Caudate nucleus (tissue), 63 donors: ENCODE measurements at places on chromosomes 7 and 10.
A peak's percentile ranks its signal among the peaks of the same experiment; 100 is the strongest.

GRCh38 chr7:115973406-115973805, 57.2 kb downstream of the TFEC start:
- DNase-seq = no peak

GRCh38 chr10:79310911-79311573, 36.2 kb upstream of the PPIF start:
- no peak for DNase-seq

GRCh38 chr10:126063353-126063791, 167.0 kb downstream of the FANK1 start:
- DNase-seq = no peak

GRCh38 chr10:12875100-12875499, 126.4 kb downstream of the CCDC3 start:
- DNase-seq = no peak

GRCh38 chr10:28293236-28294168, 9.4 kb downstream of the MPP7 start:
- DNase-seq = no peak

GRCh38 chr10:36669615-36670352, 455.6 kb upstream of the ANKRD30A start:
- no peak for DNase-seq

GRCh38 chr10:69902835-69903535, 101.3 kb downstream of the COL13A1 start:
- DNase-seq = no peak

- DNase-seq = no peak
These were observed 5.3 kb downstream of the CYP3A7 start for GRCh38 chr7:99729486-99730237.

DNA sequence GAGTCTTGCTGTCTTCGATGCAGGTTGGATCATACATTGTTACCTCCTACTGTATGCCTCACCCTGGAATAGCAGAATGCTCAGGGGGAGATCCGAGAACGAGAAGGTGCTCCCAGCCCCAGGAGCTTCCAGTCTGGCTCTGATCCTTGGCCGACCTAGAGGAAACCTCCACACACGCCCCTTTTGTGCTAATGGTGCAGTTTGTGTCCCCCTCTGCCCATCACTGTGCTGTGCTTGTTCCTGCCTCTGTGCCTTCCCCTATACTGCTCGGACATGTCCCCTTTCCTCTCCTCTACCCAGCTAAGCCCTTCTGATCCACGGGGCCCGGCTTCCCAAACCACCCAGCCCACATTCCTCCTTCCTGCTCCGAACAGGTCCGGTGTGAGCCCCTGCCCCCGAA, 32.5 kb downstream of the ZNF775 start:
- DNase-seq = no peak

DNA sequence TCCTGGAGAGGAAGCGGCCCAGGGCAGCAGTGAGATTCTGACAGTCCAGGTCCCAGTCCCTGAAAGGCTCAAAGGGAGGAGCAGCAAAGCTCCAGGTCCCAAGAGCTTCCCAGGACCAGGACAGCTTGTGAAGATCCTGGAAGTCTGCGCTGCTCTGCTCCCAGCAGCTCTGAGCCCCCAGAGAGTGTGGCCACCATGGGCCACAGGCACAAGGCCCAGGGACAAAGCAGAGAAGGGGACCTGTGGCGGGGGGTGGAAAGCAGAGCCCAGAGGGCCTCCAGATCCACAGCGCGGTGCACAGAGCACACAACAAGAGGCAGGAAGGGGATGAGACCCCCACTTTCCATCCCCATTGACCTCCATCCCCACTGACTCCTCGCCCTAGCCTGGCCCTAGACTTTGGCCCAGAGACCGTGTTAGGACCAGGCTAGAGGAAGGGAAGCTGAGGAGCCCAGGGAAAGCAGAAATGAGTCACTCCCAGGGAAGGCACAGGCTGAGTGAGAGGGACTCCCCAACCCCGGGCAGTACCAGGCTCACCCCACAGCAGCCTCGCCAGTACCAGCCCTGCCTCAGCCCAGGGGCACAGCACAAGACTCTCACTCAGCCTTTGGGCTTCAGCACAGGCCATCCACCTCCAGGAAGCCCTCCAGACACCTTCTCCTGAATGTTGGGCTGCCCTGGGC, 75.5 kb downstream of the GRID1 start:
- no peak for DNase-seq

DNA sequence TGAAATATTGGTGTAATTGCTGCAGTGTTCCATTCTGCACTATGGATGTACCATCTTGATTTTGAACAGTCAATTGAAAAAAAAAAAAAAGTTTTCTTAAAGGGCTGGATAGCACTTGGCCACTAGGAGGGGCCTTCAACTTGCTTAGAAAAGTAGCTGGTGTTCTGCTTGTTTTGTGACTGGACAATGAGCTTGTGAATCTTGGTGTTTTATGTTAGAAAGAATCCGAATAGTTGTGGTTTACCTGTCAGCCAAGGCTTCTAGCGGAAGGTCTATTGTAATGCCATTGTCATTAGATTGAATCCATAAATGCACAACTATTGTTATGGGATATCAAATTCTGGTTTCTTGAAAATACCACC, 77.1 kb downstream of the BMPER start:
- DNase-seq = no peak

GRCh38 chr10:1938317-1938716, 201.0 kb upstream of the ADARB2 start:
- DNase-seq = no peak

DNA sequence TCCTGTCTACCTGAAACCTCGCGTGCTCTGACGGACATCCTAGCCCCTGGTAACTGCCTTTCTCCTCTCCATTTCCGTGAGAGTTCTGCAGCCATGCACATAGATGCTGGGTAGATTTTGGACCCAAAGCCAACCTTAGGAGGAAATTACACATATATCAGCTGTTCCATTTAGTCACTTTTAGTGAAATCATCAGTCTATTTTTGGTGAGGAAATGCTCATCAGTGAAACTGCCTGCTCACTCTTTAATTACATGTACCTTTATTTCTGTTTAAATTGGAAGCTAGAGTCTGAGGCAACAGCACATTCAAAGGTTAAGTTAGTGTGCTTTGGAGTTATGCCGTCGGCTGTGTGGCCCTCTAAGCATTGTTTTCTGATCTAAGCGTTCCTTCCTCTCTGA, 231.3 kb downstream of the WDR37 start:
- no peak for DNase-seq

- no peak for DNase-seq
These were observed 56.0 kb downstream of the ATOH7 start for GRCh38 chr10:68175949-68176348.

DNA sequence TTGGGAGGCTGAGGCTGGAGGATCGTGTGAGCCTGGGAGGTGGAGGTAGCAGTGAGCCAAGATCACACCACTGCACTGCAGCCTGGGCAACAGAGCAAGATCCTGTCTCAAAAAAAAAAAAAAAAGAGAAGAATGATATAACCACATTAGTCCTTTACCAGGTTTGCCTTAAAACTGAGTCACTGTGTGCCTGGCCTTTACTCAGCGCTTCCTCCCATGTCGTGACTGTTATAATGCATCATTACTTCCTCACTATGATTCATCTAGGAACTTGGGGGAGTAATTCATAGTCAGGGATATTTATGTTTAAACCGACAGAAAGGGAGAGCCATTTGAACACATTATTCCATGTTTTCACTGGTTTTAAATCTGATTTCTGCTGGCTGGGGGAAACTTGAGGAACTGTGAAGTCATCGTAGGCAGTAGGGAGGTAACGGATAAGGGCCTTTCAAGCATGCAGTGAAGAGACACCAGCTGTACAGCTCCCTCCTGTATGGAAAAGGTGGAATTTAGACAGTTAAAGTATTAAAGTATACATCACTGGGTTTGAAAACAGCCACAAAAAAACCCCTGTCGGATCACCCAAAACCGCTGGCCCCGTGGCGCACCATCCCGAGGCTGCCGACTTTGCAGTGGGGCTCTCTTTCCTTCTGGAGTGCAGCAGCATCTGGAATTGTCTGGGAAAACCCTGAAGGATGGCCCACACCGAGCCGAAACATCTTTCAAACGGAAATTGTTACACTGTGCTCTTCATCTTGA, 119.8 kb downstream of the NKX6-2 start:
- peak; percentile 36 for DNase-seq

DNA sequence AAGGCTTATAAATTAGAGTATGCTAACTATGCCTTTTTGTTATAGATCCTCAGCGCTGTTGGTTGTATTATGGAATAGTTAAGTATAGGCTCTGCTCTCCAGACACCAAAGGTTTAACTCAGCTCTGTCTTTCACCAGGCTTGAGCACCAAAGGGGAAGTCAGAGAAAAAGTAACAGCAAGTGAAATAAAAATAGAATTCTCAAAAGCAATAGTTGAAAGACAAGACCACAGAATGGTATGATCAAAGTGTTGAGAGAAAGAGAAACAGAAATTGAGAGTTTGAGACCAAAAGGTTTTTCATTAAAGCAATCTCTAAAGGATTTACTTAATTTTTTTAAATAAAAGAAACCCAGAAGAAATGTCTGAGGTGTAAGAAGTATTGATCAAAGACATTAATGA, 529.8 kb upstream of the C7orf33 start:
- DNase-seq = no peak

DNA sequence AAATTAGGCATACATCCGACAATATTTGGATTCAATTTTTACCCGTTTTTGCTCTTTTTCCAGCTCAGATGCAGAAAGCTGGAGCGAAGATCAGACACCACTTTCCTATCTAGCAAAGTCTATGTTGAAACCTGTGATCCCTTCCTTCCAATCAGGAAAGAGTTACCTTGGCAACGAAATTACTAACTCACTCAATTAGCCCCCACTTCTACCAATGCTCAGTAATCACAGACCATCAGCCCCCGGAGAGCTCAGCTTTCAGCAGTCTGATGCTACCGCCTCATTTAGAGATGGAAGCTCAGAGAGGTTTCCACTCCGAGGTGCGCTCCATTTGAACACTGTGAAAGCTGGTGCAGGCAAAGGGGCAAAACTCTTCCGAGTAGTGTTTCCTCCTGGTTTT, 6.7 kb downstream of the FRAT1 start:
- peak; percentile 34 for DNase-seq

- no peak for DNase-seq
These were observed 294.5 kb downstream of the AUTS2 start for GRCh38 chr7:69892790-69893189.

DNA sequence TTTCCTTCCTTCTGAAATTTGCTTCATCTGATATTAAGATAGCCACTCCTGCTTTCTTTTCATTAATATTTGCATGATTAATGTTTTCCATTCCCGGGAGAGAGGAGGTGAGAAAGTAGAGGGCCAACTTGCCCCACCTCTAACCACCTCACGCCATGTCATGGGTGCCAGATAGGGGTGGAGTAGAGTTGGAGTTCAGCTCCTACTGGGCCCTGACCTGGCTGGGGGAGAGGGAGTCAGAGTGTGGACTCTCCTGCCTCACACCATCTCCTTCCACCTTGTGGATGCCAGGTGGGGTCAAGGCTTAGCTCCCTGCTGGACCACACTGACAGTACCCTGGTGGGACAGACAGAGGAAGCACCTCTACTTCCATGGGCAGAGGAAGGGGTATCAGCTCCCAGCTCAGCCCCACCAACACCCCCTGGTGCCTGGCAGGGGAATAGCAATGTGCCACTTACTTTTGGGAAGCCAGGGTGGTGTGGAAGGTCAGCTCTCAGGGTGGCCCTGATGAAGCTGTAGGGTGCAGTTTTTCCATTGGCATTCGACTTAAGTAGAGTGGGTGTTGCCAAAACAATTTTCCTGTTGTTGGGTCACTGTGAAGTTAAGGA, 28.0 kb downstream of the CHST12 start:
- no peak for DNase-seq

- DNase-seq = no peak
These were observed 874.1 kb downstream of the GRM8 start for GRCh38 chr7:126378642-126379041.

DNA sequence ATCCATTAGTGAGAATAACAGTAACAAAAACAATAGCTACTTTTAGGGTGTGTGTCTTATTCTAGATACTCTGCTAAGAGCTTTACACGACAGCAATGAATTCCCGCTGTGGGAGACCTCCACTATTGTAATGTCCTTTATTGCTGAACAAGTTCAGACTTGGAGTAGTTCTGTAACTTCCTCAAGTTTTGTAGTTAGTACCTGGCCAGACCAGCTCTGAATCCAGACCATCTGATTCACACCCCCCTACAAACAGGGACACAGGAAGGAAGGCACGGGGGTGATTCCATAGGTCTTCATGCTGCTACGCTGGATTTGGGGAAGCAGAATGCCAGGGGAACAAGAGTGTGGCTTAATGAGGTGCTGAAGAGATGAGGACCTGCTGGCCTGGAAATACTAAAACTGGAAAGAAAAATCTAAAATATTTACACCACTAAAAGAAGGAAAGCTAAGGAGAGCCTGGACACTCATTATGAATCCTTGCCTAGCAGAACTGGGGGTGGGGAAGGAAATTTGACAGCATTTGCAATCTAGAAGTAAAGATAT, 194.6 kb upstream of the TMEM72 start:
- DNase-seq = no peak

DNA sequence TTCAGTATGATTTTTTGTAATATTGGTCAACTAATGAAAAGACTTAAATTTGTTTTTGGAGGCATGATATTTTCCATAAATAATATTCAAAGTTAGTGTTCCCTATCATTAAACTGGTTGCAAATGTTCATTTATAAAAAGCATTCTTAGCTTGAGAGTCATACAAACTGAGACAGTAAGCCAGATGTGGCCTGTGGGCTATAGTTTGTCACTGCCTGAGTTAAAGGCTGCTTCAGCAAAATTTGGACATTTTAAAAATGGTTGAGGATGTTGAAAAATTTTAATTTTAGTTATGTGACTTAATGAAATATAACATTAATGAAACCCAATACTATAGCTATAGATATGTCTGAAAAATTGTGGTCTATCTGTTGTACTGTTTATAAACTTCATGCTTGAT, 180.2 kb upstream of the CACNA2D1 start:
- no peak for DNase-seq

GRCh38 chr10:50431791-50432190, 180.5 kb upstream of the ASAH2 start:
- no peak for DNase-seq

DNA sequence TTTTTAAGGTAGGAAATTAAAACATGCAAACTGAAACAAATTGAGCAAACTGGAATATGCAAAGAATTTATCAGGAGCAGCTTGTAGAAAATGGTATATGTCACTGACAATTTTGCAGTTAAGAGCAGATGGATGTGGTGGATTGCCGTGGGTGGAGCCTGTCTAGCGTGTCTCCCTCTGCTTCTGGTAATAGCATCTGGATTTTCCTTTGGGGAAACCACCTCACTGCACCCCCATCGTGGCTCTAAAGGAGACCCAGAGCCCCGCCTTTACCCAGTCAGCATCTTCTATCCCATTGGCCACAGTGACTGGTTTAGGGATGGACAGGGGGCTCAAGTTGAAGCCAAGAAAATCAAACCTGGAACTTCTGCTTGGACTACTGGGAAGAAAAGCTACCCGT, 142.9 kb downstream of the SVIL start:
- peak; percentile 3 for DNase-seq

- no peak for DNase-seq
These were observed 7.8 kb downstream of the PTF1A start for GRCh38 chr10:23199768-23200511.

GRCh38 chr10:63603709-63604445, 82.7 kb downstream of the REEP3 start:
- no peak for DNase-seq
